Activated effector memory CD4-positive, alpha-beta T cell treated with Interleukin-2 at 50 U/mL for 16 hours (primary cell): ENCODE measurements at places on chromosomes 2 and 18.

- DNase-seq = no peak
Observed at GRCh38 chr2:17682098-17682857, 71.3 kb downstream of the SMC6 start.

DNA sequence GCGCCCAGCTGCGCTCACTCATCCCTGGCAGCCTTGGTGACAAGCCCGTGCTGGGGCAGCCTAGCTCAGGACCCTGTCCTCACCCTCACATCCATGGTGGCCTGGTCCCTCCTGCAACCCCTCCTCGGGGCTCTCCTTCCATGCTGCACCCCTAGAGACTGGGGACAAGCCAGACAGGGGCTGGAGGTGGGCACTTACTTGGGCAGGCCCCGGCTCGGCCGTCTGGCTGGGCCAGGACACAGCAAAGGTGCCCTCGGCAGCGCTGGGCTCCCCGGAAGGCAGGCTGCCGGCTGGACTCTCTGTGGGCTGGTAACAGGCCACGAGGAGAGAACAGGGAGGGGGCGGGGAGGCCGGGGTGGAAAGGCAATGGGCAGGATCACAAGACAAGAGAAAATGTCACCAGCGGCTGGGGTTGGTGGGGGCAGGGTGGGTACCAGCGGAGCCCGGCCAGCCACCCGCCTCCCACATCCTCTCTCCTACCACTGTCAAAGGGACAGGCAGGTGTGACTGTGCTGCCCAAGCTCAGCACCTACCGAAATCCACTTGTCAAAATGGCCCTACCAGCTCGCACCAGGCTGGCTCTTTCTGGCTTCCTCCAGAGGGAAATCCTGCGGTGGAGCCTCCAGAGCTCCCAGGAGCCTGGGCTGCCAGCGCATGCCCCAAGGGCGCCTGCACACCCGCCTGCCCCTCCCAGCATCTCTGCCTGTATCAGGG is 54.7 kb downstream of the BIN1 start:
- no peak for DNase-seq

DNA sequence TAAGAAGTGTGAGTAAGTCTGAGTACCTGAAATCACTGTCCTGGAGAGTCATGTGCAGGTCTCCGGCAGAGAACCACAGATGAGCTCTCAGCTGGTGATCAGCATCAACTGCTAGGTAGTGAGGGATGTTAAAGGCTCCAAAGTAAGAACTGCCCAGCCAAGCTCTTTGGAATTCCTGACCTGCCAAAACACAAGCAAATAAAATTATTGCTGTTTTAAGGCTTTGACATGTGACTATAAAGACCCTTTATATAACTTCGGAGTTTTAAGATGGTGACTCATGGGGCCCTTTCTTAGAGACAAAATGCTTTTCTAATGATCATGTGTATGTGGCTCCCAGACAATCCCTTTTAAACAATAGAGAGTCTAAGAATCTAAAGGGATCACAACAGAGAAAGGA is 855.7 kb downstream of the TRIB2 start:
- no peak for DNase-seq

GRCh38 chr2:170005702-170006101 is 172.2 kb upstream of the MYO3B start:
- no peak for DNase-seq

GRCh38 chr2:40353231-40353630 is 98.7 kb downstream of the SLC8A1 start:
- DNase-seq = no peak

DNA sequence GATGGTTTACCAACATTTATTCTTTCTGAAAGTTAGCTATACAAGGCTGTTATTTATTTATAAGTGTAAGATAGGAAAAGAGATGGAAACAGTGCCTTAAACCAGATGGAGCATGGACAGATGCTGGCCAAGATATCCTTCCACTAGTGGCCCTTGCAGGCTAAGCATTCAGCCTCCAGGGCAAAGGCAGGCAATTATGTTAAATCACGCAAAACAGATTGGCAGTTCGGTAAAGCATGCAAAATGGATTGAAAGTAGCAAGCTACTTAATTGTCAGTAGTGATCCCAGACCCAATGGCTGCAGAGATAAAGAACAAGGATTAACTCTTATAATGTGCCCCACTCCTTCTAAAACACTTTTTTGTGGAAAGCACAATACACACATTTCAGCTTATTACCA is 105.4 kb upstream of the MAP4K3 start:
- DNase-seq = no peak
